H1 (cell line): ENCODE measurements at places on chromosomes 2 and 18.

GRCh38 chr2:218378053-218378452, 4.0 kb upstream of the SLC11A1 start:
- no peak for DNase-seq

DNA sequence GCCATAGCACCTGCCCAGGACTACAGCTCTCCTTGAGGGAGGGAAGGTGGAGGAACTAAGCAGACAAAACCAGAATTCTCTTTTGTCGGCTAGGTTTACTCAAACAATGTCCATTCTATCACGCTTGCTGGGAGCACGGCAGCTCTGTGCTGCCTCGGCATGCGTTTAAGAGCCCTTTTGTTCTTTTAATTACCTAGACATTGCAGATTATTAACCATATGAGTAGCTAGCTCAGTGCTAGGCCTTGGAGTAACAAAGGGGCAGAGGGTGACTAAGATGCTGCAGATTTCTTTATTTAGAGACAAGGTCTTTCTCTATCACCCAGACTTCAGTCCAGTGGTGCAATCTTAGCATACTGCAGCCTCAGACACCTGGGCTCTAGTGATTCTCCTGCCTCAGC, 11.1 kb downstream of the MSGN1 start:
- peak; percentile 62 for DNase-seq

- no peak for DNase-seq
These were observed 15.9 kb upstream of the ARMC9 start for GRCh38 chr2:231182513-231182899.

GRCh38 chr18:25672490-25672889, 320.5 kb upstream of the ZNF521 start:
- peak; percentile 90 for DNase-seq

GRCh38 chr2:175832866-175833265, 169.2 kb downstream of the LNPK start:
- DNase-seq: no peak
